Natural killer cell (primary cell): ENCODE measurements at places on chromosomes 4 and X. TPM values are rescaled to one million over a fixed set of nuclear protein-coding genes. Genes with fewer than 3 reads are reported as not detected.

DNA sequence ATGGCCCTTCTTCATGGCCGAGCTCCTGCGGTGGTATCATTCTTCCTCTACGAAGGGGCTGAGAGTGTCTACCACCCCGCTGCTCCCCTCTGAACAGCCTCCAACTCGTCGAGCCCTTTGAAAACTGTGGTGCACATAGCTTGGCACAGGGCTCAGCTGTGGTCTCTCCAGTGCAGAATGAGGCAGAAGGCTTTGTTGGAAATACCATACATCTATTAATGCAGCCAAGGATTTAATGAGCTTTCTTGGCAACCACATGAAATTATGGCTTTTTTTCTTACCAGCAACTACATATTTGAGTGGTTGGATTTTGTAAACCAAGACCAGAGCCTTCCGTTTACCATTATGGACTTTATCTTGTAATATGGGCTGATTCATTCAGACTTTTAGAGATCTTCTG lies 61.7 kb upstream of the CBR4 start:
- no peak for DNase-seq

GRCh38 chrX:40100537-40101429 lies 3.0 kb upstream of the BCOR start:
- DNase-seq, result no peak

EFHC2 gene
- total RNA-seq, result 5.7 TPM

DNA sequence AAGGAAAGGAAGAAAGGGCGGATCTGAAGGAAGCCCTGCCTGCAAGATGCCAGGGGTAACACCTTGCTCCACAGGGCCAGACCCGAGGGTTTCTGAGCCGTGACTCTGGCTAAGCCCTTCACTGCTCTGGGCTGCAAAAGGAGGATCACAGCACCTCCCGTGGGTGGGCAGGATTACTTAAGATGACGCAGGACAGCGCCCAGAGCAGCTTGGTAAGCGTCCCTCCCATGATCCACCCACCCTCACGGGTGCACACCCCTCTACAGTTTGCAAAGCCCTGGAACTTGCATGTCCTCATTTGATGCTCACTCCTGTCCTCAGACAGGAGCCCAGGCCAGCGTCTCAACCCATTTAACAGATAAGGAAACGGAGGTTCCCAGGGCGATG lies 64.9 kb downstream of the CRMP1 start:
- DNase-seq, result no peak

ENPEP gene
- 0.07 TPM for total RNA-seq

DNA sequence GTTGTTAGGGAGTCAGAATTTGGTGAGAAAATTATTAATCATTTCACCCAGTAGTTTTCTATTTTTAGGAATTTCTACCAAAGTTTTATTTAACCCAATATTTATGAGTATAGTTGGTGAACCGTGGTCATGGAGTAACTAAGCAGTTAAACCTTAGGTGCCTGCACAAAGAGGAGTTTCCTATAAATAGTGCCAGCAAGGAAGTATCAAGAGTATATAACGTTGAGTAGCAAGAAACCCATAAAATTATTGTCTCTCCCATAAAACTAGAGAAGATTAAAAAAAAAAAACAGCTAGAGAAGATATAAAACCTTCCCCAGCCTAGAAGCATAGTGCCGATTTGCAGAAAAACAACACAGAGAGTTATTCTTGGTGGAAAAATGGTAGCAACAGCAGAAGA lies 158.9 kb downstream of the PRDM5 start:
- DNase-seq, result no peak

- no peak for DNase-seq
These were observed 58.9 kb downstream of the TMEM154 start for GRCh38 chr4:152620915-152621314.

DNA sequence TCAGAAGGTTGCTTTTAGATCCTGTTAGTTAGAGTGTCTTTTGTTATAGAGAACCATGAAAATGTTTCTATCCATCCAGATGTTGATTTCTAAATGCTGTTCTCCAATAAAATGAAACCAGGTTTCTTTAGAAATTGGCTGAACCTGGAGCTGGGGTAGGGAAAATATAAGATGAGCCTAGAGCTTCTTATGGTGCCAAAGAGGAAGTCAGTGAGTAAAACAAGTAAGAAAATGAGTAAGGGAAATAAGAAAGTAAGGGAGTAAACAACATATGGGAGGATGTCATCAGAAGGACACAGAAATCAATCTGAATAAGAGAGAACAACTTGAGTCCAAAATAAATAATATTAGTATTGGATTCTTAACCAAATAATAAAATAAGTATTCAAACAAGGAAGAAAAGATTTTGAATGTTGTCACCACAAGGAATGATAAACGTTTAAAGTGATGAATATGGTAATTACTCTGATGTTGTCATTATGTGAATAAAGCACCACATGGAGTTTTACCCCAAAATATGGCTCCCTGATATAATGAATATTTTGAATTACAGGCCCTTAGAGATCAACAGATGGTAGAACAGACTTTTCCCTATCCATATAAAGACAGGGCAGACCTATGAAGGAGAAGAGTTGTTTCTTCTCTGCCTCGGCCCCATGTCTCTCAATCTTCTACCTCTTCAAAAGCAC lies 506.1 kb downstream of the IL15 start:
- no peak for DNase-seq

DNA sequence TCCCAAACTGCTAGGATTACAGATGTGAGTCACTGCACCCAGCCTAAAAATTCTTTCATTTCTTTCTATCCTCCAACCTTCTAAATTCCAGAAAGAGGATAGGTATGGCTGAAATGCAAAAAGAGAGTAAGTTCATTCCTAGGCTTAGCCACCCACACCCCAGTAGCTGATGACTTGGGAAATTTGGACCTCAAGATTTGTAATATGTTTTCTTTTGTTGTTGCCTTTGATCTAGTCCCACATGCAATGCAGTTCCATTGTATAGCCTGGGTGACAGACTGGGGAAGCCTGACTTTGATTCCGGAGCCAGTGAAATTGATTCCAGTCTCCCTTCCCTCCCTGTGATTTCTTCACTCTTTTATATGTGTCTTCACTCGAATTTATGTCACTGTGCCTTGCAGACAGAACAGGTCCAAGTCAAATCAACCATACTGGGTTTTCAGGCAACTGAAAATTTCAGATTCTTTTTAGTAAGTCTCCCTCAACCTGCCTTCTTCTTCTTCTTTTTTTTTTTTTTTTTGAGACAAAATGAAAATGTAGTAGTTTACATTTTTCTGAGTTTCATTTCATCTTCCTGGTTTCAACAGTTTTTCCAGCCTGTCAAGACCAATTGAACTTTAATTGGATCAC lies 176.2 kb upstream of the RBPJ start:
- no peak for DNase-seq

DNA sequence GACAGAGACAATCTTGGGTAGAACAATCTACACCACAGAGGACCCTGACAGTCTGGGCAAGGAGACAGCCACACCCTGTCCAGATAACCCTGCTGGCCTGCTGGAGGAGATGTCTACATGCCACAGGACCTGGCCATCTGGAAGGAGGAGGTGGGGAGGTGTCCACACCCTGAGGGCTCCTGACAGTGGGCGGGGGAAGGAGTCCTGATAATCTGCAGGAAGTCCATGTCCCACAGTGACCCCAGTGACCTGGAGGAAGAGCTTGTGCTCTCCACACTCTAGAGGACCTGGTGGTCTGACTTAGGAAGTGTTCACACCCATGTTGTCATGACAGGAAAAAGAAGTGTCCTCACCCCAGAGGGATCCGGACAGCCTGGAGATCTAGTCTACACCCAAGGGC lies 5.5 kb downstream of the SUV39H1 start:
- DNase-seq, result no peak

DNA sequence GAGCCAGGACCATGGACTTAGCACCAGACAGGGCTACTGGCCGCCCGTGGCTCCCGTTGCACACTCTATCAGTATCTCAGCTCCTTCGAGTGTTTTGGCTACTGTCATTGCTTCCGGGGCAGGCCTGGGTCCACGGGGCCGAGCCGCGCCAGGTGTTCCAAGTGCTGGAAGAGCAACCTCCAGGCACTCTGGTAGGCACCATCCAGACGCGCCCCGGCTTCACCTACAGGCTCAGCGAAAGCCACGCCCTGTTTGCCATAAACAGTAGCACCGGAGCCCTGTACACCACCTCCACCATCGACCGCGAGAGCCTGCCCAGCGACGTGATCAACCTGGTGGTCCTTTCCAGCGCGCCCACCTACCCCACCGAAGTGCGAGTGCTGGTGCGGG lies 1.6 kb downstream of the FAT4 start:
- no peak for DNase-seq

TMEM144 gene
- total RNA-seq, result not detected

DNA sequence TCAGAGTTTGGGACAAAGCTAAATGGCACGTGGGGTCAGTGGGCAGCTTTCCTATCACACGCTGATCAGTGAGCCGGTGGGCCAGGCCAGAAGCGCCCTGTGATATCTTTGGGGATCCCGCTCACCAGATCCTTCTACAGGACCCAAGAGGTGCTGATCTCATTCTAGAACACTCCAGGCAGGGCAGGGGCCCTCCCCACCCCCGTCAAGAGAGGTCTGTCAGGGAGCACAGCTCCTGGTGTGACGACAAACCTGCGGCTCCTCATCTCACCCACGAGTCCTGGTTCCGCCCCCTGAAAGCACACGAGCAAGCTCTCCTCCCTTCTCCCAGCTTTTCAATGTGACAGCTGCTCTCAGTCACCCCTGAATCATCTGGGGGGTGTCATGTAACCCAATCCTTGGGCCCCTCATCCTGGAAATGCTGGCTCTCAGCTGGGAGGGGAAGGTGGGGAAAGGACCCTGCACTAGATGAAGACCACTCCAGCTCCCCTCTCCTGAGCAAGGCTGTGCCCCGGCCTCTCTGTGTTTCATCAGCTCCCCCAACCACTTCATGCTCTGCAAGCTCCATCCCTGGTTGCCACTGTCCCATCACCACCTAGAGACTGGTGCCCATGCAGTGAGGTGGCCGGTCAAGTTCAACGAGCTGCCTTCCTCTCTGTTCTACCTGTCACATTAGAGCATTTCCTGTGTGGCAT lies 4.6 kb downstream of the HCFC1 start:
- peak; percentile 65 for DNase-seq
